ENCODE measurements at places on chromosomes 16 and 17. TPM values are rescaled to one million over a fixed set of nuclear protein-coding genes. Genes with fewer than 3 reads are reported as not detected.

IL17C gene
- not detected for total RNA-seq

- peak within 1 kb of the TSS; percentile 67 for H3K4me3 ChIP-seq
- H3K36me3 ChIP-seq, result peaks cover 15% of the 10 kb centered on the region
- no peaks in the 10 kb centered on the region for H3K27me3 ChIP-seq
- H3K27ac ChIP-seq, result peak within 1 kb of the TSS; percentile 86
- DNase-seq, result peak; percentile 52
Measured at GRCh38 chr16:57735755-57736418, at the start of gene KATNB1. Gene KATNB1 (plus strand): TSS chr16:57735770. CDS start chr16:57737244, 1,474 bp downstream.

GRCh38 chr17:17859909-17860765 is 23.4 kb upstream of the SREBF1 start:
- peak; percentile 65 for DNase-seq
- peaks cover 5% of the 10 kb centered on the region for H3K4me1 ChIP-seq
- H3K27ac ChIP-seq, result no peak overlapping the region
- no peaks in the 10 kb centered on the region for H3K36me3 ChIP-seq

DNA sequence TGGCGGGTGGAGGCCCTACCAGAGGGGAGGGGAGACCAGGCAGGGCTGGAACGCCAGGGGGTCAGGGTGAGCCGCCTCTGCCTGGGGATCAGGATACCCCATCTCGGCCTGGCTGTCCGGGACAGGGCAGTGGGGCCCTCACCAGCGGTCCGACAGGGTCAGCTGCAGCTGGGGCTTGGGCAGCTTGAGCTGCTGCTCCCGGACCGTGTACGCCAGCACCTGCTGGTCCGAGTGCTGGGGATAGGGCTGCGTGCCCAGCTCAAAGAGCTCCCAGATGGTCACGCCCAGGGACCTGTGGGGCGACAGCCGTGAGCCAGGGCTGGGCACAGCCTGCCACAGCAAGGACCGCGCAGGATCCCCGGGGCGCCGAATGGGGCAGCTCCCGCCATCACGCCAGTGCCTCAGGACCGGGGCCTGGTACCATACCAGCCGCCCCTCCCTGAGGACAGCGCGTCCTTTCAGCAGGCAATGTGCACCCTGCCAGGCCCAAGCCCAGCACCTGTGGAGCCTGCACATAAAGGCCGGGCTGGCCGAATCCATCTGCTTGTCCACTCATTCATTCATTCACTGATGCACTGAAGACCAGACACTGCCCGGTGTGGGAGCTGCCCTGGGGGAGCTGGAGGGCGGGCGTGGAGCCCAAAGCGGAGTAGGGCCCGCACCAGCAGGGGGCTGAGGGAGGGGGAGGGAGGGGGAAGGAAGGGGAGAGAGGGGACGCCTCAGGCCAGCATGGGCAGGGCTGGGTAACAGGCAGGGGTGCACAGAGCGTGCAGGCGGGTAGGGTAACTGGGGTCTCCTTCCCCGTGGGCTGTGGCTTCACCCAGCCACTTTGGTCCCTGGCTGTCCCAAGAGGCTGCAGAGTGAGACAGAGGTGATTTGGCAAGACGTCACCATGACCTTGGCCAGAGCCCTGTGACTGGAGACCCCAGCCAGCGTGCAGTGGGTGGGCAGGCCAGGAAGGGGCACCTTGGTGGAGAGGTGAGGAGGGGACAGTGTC is 42.0 kb upstream of the PVALEF start:
- H3K4me3 ChIP-seq, result no peak overlapping the region
- no peaks in the 10 kb centered on the region for H3K36me3 ChIP-seq
- peaks cover 2% of the 10 kb centered on the region for H3K27me3 ChIP-seq
- no peak overlapping the region for H3K27ac ChIP-seq
- no peak for DNase-seq
- no peaks in the 10 kb centered on the region for H3K4me1 ChIP-seq

DNA sequence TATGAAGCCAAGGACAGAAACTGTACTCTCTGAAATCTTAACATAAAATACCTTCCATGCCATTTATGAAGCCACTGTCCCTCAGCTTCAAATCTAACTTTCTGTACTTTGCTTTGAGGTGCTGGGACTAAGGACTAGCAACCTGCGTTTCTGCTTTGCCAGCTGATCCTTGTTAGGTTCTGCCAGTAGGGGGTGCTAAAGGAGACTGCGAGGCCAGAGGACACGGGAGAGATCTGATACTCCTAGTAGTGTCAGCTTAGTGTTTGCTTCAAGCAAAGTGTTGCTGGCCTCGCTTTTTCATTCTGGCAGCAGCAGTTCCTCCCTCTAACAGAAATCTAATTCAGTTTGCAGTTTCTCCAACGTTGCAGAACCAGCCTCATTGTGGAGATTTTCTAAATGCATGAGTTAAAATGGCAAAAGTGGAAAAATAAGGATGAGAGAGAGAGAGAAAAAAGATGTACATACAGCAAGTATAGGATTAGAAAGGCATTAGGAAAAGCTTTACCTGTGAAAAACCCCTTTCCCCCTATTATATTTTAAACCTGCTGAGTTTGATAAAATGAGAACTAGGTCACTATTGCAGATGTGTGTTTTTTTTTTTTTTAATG is 297.5 kb downstream of the CA10 start:
- no peaks in the 10 kb centered on the region for H3K36me3 ChIP-seq
- H3K27ac ChIP-seq, result no peak overlapping the region
- no peak overlapping the region for H3K4me3 ChIP-seq
- H3K27me3 ChIP-seq, result no peaks in the 10 kb centered on the region

GRCh38 chr17:15490634-15491261 is 23.3 kb upstream of the CDRT4 start:
- peaks cover 17% of the 10 kb centered on the region for H3K4me1 ChIP-seq
- DNase-seq, result peak; percentile 94
- no peak overlapping the region for H3K4me3 ChIP-seq
- H3K36me3 ChIP-seq, result peaks cover 2% of the 10 kb centered on the region
- no peaks in the 10 kb centered on the region for H3K27me3 ChIP-seq
- H3K27ac ChIP-seq, result peak overlapping the region; percentile 93

KCNG4 gene
- not detected for total RNA-seq

DNA sequence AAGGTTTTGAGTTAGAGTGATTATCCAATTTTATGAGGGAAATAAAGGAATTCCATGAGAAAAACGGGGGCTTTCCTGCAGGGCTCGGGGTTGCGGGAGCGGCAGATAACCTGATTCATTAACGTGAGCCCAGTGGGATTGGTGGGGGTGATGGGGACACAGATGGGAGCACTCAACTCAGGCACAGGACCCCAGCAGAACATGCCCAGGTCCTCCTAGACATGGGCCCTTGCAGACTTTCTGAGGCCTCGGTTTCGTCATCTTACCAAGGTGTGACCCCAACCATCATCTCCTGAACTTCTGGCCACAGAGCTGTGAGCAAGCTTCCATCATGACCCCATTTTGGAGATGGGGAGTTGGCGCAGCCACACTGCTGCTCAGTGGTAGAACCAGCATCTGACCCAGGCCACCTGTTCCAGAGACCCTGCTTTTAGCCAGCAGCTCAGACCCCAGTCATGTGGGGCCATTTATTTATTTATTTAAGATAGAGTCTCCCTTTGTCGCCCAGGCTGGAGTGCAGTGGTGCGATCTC is 22.3 kb downstream of the CARHSP1 start:
- no peak for DNase-seq
- peaks cover 54% of the 10 kb centered on the region for H3K36me3 ChIP-seq

- H3K27me3 ChIP-seq, result peaks cover 4% of the 10 kb centered on the region
- H3K4me3 ChIP-seq, result no peak overlapping the region
- DNase-seq, result no peak
- H3K36me3 ChIP-seq, result no peaks in the 10 kb centered on the region
Measured at GRCh38 chr17:82691714-82692113, 6.8 kb downstream of the RAB40B start.

TOX3 gene
- total RNA-seq, result 0.18 TPM

GRCh38 chr17:31446195-31446967 is 54.9 kb downstream of the RAB11FIP4 start:
- H3K36me3 ChIP-seq, result no peaks in the 10 kb centered on the region
- no peak overlapping the region for H3K4me3 ChIP-seq
- H3K27ac ChIP-seq, result no peak overlapping the region
- no peaks in the 10 kb centered on the region for H3K4me1 ChIP-seq
- no peak for DNase-seq

NPIPB13 gene
- 8.2 TPM for total RNA-seq

- no peaks in the 10 kb centered on the region for H3K4me1 ChIP-seq
- no peak overlapping the region for H3K4me3 ChIP-seq
- no peaks in the 10 kb centered on the region for H3K36me3 ChIP-seq
- no peak overlapping the region for H3K27ac ChIP-seq
Measured at GRCh38 chr16:7646821-7647500, 314.3 kb downstream of the RBFOX1 start.

GRCh38 chr17:57461082-57461481 is 204.8 kb downstream of the MSI2 start:
- H3K4me1 ChIP-seq, result peaks cover 24% of the 10 kb centered on the region
- H3K27me3 ChIP-seq, result no peaks in the 10 kb centered on the region
- no peak overlapping the region for H3K27ac ChIP-seq
- DNase-seq, result no peak
- H3K36me3 ChIP-seq, result no peaks in the 10 kb centered on the region

NPW gene
- total RNA-seq, result 3.1 TPM

DNA sequence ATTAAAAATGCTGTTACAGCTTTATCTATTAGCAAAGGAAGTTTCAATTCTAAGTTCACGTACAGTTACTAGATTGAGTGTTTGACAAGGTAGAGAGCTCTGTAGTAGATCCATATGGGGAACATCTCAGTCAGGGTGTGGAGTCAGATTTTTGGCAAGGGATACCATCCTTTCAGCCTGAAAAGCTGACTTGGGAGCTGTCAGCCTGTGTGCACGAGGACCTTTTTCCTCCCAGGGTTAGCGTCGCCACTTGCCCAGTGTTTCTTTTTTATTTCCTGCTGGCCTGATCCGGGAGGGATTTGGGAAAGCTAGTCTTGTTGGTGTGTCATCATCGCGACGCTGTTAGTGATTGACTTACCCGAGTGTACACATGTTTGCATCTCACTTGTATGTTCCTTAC is 29.5 kb downstream of the WWOX start:
- H3K27ac ChIP-seq, result no peak overlapping the region
- H3K4me1 ChIP-seq, result no peaks in the 10 kb centered on the region
- DNase-seq, result no peak
- no peaks in the 10 kb centered on the region for H3K36me3 ChIP-seq
- H3K4me3 ChIP-seq, result no peak overlapping the region

DNA sequence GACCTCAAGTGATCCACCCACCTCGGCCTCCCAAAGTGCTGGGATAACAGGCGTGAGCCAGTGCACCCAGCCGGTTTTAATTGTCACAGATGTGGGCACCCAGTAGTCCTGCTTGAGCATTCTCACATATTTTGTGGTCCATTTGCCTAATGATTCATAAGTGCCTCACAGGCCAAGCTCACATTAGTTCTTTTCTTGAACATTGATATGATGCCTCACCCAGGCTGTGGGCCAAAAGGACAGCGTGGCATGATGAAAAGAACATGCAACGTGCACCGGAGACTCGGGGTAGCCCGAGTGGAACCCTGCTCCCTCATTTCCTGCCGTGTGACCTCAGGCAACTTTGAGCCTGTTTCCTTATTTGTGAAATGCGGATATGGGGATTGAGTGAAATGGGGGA is 181.9 kb downstream of the SNX29 start:
- H3K36me3 ChIP-seq, result no peaks in the 10 kb centered on the region
- no peak overlapping the region for H3K4me3 ChIP-seq
- H3K27ac ChIP-seq, result no peak overlapping the region
- H3K27me3 ChIP-seq, result no peaks in the 10 kb centered on the region

DNA sequence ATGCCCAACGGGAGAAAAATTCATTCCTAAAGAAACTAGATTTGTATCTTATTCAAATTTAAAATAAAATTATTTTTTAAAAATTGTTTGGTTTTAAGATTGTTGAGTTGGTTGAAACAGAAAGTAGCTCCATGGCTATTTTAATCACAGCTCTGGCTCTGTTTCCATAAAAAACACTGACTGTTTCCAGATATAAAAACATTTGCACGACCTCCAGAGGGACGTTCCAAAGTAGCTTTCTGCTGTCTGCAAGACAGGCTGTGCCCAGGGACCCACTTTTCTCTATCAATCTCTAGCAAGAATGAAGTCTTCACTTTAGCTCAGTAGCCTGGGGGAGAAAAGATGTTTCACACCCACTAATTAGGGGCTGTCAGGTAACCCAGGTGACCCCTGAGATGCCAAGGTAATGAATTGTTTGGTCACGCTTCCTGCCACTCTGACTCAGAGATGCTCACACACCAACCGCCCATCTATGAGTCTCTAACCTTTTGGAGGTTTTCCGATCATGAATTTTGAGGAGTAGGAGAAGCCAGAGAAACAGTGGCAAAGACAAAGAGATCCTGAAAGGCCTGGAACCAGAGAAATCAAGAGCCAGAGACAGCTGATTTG is 220.1 kb upstream of the SOX9 start:
- H3K27ac ChIP-seq, result no peak overlapping the region
- no peak overlapping the region for H3K4me3 ChIP-seq
- DNase-seq, result no peak
- no peaks in the 10 kb centered on the region for H3K27me3 ChIP-seq

ITGAL gene
- 0.92 TPM for total RNA-seq
